ENCODE measurements at places on chromosomes 4 and X. TPM values are rescaled to one million over a fixed set of nuclear protein-coding genes. Genes with fewer than 3 reads are reported as not detected.

GAB3 gene
- not detected for polyA plus RNA-seq

TMEM47 gene
- polyA plus RNA-seq = 45.1 TPM

GAGE1 gene
- polyA plus RNA-seq = not detected

NEXMIF gene
- 0.57 TPM for polyA plus RNA-seq

DNA sequence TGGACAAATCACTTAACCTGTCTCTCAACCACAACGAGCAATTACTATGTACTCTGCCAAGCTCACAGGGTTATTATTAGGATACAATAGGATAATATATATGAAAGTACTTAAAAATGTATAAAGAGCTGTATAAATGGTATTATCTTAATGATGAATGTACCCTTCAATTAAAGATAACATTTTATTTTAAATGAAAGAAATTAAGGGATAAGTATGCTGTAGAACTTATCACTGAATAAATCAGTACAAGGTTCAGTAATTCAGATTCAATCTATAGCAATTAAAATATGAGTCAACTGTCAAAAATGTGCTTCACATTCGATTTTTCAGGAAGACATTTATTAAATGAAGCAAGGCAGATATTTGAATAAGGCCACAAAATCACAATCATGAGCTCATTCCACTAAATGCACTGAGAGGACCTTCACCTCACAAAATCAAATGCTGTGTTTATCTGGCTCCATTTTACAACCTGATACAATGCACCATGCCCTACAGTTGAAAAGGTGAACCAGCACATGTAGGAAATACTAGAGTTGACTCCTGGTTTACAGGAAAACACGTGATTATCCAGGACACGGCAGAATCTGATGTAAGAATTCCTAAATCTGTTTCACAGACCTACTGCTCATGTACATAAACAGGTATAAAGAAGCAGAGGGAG, 4.4 kb downstream of the LRCH2 start:
- peaks cover 3% of the 10 kb centered on the region for H3K4me1 ChIP-seq
- no peak overlapping the region for H3K27ac ChIP-seq
- H3K27me3 ChIP-seq = no peaks in the 10 kb centered on the region
- H3K36me3 ChIP-seq = no peaks in the 10 kb centered on the region
- no peak overlapping the region for H3K4me3 ChIP-seq

DNA sequence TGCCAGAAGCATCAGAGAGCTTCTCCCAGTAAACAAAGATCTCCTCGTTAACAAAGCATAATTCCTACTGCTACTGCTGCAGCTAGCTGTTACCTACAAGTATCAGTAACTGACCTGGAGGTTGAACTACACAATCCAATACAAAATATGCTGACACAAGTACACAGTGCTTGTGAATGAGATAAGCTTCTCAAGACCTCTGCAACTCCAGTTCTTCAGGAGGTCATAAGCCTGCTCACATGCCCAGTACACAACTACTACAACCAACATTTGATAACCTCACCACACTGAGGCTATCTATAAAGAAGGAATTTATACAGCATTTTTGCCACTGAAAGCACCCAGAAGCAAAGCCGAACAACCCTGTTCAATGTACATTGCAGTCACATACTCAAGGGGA, 66.7 kb upstream of the SMARCAD1 start:
- DNase-seq = no peak
- H3K27me3 ChIP-seq = no peaks in the 10 kb centered on the region
- no peaks in the 10 kb centered on the region for H3K36me3 ChIP-seq
- no peak overlapping the region for H3K4me3 ChIP-seq
- H3K27ac ChIP-seq = peak overlapping the region; percentile 59
- peaks cover 11% of the 10 kb centered on the region for H3K4me1 ChIP-seq

GRCh38 chr4:10245751-10246150, 129.2 kb upstream of the WDR1 start:
- no peaks in the 10 kb centered on the region for H3K27me3 ChIP-seq
- H3K4me1 ChIP-seq = no peaks in the 10 kb centered on the region
- H3K4me3 ChIP-seq = no peak overlapping the region
- H3K36me3 ChIP-seq = no peaks in the 10 kb centered on the region
- DNase-seq = no peak
- H3K27ac ChIP-seq = no peak overlapping the region

- peaks cover 4% of the 10 kb centered on the region for H3K4me1 ChIP-seq
- no peaks in the 10 kb centered on the region for H3K36me3 ChIP-seq
- H3K27ac ChIP-seq = no peak overlapping the region
- DNase-seq = no peak
- no peaks in the 10 kb centered on the region for H3K27me3 ChIP-seq
Observed at GRCh38 chr4:138348055-138348454, 105.9 kb upstream of the SLC7A11 start.

- no peaks in the 10 kb centered on the region for H3K36me3 ChIP-seq
- no peak overlapping the region for H3K27ac ChIP-seq
- peak; percentile 38 for DNase-seq
- H3K4me3 ChIP-seq = peak overlapping the region; percentile 33
Observed at GRCh38 chr4:186104890-186105646, 564 bp downstream of the FAM149A start.

DNA sequence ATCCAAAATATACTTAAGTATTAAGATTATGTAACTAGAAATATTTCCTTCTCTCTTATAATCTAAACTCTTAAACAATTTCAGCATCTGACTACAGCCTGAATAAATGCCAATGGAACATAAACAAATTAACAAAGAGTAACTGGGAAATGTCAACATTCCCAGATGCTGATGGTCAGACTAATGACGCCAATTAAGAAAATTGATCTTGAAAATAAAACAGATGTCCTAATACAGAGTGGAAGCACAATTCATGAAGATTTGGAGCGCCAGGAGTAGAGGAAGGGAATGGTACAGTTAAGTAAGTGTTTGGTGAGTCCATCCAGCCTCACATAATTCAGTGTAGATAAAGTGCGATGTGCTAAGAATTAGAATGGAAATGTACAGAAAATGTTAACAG, 203.7 kb upstream of the NWD2 start:
- no peaks in the 10 kb centered on the region for H3K27me3 ChIP-seq
- H3K4me3 ChIP-seq = no peak overlapping the region
- H3K4me1 ChIP-seq = no peaks in the 10 kb centered on the region
- no peaks in the 10 kb centered on the region for H3K36me3 ChIP-seq
- H3K27ac ChIP-seq = no peak overlapping the region

- H3K4me1 ChIP-seq = no peaks in the 10 kb centered on the region
- no peak overlapping the region for H3K4me3 ChIP-seq
- no peak overlapping the region for H3K27ac ChIP-seq
- no peak for DNase-seq
- H3K36me3 ChIP-seq = no peaks in the 10 kb centered on the region
- no peaks in the 10 kb centered on the region for H3K27me3 ChIP-seq
Observed at GRCh38 chr4:12615822-12616221, 868.3 kb downstream of the RAB28 start.

- no peaks in the 10 kb centered on the region for H3K4me1 ChIP-seq
- no peaks in the 10 kb centered on the region for H3K36me3 ChIP-seq
- DNase-seq = no peak
- peak overlapping the region; percentile 18 for H3K27ac ChIP-seq
Observed at GRCh38 chrX:35665311-35665710, 132.8 kb upstream of the MAGEB16 start.

GRCh38 chr4:113943863-113944262, 35.6 kb downstream of the ARSJ start:
- H3K27me3 ChIP-seq = peaks cover 6% of the 10 kb centered on the region
- no peak overlapping the region for H3K4me3 ChIP-seq
- H3K4me1 ChIP-seq = peaks cover 11% of the 10 kb centered on the region
- no peak overlapping the region for H3K27ac ChIP-seq
- H3K36me3 ChIP-seq = no peaks in the 10 kb centered on the region

DNA sequence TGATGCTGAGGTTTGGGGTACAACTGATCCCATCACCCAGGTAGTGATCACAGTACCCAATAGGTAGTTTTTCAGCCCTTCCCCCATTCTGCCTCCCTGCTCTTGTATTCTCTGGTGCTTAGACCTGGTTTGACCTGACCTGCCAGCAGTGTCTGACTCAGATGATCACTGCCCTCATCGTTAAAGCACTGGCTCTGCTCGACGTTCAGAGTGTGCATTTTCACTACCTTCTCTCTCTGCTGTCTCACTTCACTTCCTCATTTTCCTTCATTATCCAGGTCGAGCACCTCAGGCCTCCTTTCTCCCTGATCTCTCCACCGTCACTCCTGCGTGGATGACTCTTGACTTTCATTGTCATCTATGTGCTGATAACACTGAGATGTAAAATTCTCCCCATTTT, 83.6 kb downstream of the PARM1 start:
- DNase-seq = no peak
- H3K36me3 ChIP-seq = no peaks in the 10 kb centered on the region
- no peak overlapping the region for H3K4me3 ChIP-seq
- peaks cover 5% of the 10 kb centered on the region for H3K4me1 ChIP-seq
- no peak overlapping the region for H3K27ac ChIP-seq

GRCh38 chr4:168757500-168757899, 252.6 kb downstream of the CBR4 start:
- no peaks in the 10 kb centered on the region for H3K27me3 ChIP-seq
- DNase-seq = no peak
- H3K4me1 ChIP-seq = no peaks in the 10 kb centered on the region
- H3K27ac ChIP-seq = no peak overlapping the region

- H3K4me1 ChIP-seq = no peaks in the 10 kb centered on the region
- H3K4me3 ChIP-seq = no peak overlapping the region
- H3K27ac ChIP-seq = no peak overlapping the region
- no peaks in the 10 kb centered on the region for H3K27me3 ChIP-seq
- no peak for DNase-seq
Observed at GRCh38 chr4:44231006-44231405, 217.6 kb downstream of the KCTD8 start.

DNA sequence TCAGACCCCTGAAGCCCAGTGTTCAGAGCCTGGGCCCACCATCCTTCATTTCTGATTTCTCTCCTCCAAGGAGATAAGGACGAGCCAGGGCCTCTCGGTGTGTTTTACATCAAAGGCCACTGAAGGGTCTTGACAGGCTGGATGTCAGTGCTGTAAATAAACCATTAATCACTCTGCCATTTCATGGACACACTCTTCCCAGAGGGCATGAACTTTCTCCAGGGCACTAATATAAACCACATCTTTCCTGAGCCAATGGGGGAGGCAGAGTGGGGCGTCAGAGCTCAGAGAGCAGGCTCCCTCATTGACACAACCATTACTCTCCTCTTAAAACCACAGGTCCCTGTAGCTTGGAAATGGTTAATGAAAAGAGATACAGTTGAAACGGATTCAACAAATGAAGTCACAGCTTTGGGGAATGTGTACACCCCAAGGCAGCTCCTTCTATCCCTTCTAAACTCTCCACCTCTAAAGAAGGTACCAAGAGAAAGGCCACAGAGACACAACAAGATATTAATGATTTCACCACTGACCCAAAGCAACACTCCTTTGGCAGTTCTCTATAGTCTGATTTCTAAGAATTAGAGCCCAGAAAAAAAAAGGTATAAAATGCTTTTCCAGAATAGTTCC, 200.6 kb downstream of the CHIC2 start:
- H3K27ac ChIP-seq = peak overlapping the region; percentile 95
- no peaks in the 10 kb centered on the region for H3K27me3 ChIP-seq
- DNase-seq = peak; percentile 40
- no peak overlapping the region for H3K4me3 ChIP-seq
- H3K4me1 ChIP-seq = peaks cover 46% of the 10 kb centered on the region

DNA sequence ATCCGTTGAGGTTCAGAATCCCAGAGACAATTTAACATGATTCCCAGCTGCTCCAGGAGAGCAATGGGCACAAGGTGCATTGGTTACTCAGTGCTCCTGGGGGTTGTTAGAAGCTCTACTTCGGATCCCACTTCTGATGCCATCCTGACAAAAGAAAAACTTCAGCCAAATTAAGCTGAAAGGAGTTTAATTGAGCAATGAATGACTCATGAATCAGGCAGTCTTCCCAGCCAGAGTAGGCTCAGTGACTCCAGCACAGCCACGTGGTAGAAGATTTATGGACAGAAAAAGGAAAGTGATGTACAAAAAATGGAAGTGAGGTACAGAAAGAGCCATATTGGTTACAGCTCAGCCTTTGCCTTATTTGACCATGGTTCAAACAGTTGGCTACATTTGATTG, 95.7 kb downstream of the PWWP3B start:
- H3K36me3 ChIP-seq = no peaks in the 10 kb centered on the region
- H3K4me3 ChIP-seq = no peak overlapping the region
- no peaks in the 10 kb centered on the region for H3K4me1 ChIP-seq
- no peak for DNase-seq

DNA sequence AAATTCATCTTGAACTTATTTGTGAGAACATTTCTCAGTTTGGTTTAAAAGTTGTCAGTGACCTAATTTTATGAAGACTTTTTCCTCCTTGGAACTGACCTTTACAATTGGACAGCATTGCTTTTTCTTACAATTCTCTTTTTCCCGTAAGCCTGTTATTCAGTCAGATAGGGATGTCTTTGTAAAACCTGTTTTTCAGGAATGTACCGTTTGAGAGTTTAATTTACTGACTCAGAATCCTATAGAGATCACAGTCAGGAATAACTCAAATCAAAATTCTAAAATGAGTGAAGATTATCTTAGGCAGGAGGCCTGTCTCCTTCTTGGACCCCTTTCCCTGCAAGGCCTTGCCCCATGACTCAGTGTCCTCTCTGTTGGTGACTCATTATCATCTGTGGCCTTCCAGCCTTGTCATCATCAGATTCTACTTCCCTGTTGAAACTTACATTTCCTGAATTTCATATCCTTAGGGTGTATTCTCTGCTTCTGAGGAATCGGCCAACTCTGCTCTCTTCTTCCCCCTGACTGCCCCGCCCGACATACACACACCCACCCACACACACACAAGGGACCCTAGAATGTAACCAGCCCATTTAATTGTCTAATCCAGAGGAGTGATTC, 99.8 kb downstream of the ARHGAP10 start:
- no peak overlapping the region for H3K4me3 ChIP-seq
- no peaks in the 10 kb centered on the region for H3K36me3 ChIP-seq
- H3K4me1 ChIP-seq = peaks cover 4% of the 10 kb centered on the region
- H3K27ac ChIP-seq = no peak overlapping the region
- no peaks in the 10 kb centered on the region for H3K27me3 ChIP-seq

DNA sequence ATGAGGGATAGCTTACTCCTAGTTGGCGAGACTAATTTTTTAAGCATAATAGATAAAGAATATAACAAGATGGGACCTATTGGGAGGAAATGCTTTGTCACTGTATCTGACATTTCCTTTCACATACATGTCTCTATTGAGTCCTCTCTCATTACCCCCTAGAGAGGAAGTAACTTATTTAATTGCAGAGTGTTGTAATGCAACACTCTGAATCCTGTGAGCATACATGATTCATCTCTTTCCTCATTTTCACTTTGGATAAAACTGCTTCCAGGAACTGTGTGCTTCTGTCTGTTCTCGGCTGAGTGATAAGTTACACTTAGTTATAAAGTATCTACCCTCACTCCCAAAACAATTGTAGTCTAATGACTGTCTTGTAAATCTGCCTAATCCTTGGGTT, 266.1 kb upstream of the ANXA10 start:
- H3K4me1 ChIP-seq = peaks cover 3% of the 10 kb centered on the region
- no peak for DNase-seq
- no peak overlapping the region for H3K27ac ChIP-seq
- H3K27me3 ChIP-seq = no peaks in the 10 kb centered on the region
- H3K4me3 ChIP-seq = no peak overlapping the region

GRCh38 chr4:130028552-130028951, 932.6 kb downstream of the C4orf33 start:
- H3K27me3 ChIP-seq = peaks cover 17% of the 10 kb centered on the region
- H3K4me3 ChIP-seq = no peak overlapping the region
- H3K36me3 ChIP-seq = no peaks in the 10 kb centered on the region
- no peak for DNase-seq
- no peak overlapping the region for H3K27ac ChIP-seq

Data from cardiac muscle cell (in vitro differentiated cells and primary cell).